Right atrium auricular region (tissue), 2 donors: ENCODE measurements at places on chromosomes 16 and 17. TPM values are rescaled to one million over a fixed set of nuclear protein-coding genes. Genes with fewer than 3 reads are reported as not detected.

The VPS35 gene
- 43.3 TPM for total RNA-seq

DNA sequence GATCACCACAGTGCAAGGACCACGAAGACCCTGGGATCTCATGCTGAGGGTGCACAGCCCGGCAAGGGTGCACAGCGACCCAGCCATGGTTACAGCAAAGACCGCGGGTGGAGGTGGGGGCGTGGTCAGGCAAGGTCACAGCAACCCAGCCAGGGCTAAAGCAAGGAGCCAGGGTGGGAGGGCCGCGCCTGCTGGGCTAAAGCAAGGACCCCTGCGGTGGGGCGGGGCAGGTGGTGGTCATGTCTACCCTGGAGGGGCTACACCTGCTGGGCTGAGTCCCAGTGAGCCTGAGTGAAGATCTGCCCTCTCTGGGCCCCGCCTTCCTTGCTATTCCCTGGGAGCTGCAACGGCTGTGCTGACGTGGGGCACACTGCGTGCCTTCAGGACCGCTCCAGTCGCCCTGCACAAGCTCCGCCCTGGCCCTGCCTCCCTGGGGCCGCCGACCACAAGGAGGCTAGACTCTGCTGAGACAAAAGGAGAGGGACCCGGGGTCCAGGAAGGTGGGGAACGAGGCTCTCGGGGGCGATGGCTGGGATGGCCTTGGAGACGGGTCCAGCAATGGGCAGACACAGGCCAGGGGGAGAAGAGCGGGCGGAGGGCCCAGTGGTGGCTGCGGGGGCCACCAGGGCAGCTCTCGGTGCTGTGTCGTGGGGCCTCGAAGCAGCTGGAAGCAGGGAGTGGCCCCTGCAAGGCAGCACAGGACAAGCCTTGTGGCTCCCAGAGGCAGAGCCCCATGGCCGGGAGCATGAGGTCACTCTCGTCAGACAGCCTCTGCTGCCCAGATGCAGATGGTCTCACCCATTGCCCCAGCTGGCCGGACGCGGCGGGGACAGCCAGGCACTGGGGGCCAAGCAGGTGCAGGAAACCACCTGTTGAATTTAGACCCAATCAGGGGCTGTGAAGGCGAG is 52.8 kb downstream of the CBFA2T3 start:
- H3K27me3 ChIP-seq: no peaks in the 10 kb centered on the region
- no peak for DNase-seq
- no peaks in the 10 kb centered on the region for H3K4me1 ChIP-seq

DNA sequence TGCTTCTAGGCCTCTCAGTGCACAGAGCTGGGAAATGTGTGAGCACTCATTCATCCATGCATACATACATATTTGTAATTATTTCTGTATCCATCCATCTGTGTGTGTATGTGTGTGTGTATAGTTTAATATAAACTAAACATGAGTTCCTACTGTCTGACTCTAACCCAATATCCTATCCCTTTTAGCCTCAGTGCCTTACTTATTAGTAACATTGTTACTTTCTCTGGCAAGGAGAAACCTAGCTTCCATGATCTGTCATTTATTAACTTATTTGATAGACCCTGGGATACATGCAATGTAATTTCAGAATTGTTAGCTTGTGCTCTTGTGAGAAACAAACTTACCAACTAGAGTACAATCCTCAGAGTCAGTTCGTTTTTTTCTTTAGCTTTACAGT is 59.0 kb upstream of the WSCD1 start:
- H3K4me1 ChIP-seq: no peaks in the 10 kb centered on the region
- no peak for DNase-seq
- no peak overlapping the region for H3K4me3 ChIP-seq
- no peaks in the 10 kb centered on the region for H3K27me3 ChIP-seq
- no peak overlapping the region for H3K27ac ChIP-seq

- H3K27ac ChIP-seq: no peak overlapping the region
- H3K4me3 ChIP-seq: no peak overlapping the region
- H3K36me3 ChIP-seq: no peaks in the 10 kb centered on the region
- no peak for DNase-seq
- H3K4me1 ChIP-seq: no peaks in the 10 kb centered on the region
- H3K27me3 ChIP-seq: no peaks in the 10 kb centered on the region
Measured at GRCh38 chr16:29868396-29869009, 5.5 kb upstream of the CDIPT start.

GRCh38 chr16:8937803-8938202 is 25.9 kb downstream of the USP7 start:
- no peaks in the 10 kb centered on the region for H3K27me3 ChIP-seq
- DNase-seq: no peak
- no peak overlapping the region for H3K4me3 ChIP-seq
- H3K36me3 ChIP-seq: no peaks in the 10 kb centered on the region
- no peak overlapping the region for H3K27ac ChIP-seq
- H3K4me1 ChIP-seq: no peaks in the 10 kb centered on the region

- H3K4me1 ChIP-seq: no peaks in the 10 kb centered on the region
- no peak overlapping the region for H3K4me3 ChIP-seq
- no peaks in the 10 kb centered on the region for H3K27me3 ChIP-seq
- H3K27ac ChIP-seq: no peak overlapping the region
Measured at GRCh38 chr16:51919736-51920135, 627.2 kb downstream of the TOX3 start.

- H3K27ac ChIP-seq: no peak overlapping the region
- H3K4me3 ChIP-seq: no peak overlapping the region
- H3K4me1 ChIP-seq: no peaks in the 10 kb centered on the region
- no peaks in the 10 kb centered on the region for H3K27me3 ChIP-seq
- no peak for DNase-seq
- H3K36me3 ChIP-seq: no peaks in the 10 kb centered on the region
Measured at GRCh38 chr16:6892966-6893365, 439.7 kb upstream of the RBFOX1 start.

GRCh38 chr17:32609085-32609484 is 122.3 kb downstream of the CDK5R1 start:
- no peaks in the 10 kb centered on the region for H3K27me3 ChIP-seq
- no peak for DNase-seq
- no peak overlapping the region for H3K27ac ChIP-seq
- no peaks in the 10 kb centered on the region for H3K4me1 ChIP-seq
- no peaks in the 10 kb centered on the region for H3K36me3 ChIP-seq

DNA sequence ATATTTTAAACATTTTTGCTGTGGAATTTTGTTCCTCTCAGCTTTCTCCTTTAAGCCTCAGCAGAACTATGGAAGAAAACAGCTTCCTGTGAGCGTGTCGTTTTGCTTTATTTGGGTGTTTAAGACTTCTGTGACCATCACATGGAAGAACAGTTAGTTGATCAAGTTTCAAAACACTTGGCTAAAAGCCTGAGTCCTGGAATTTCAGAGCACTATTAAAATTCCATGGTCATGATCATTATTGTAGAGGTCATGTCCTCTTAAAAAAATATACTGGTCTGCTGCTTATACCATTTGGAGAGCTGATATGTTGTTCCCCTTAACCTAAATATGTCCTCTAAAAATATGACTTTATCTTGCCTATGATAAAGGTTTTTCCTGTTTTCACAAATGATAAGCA is 12.6 kb upstream of the CDR2 start:
- no peak for DNase-seq
- no peaks in the 10 kb centered on the region for H3K27me3 ChIP-seq
- no peaks in the 10 kb centered on the region for H3K4me1 ChIP-seq
- H3K36me3 ChIP-seq: no peaks in the 10 kb centered on the region

- no peak for DNase-seq
- peak overlapping the region; percentile 42 for H3K4me3 ChIP-seq
- H3K27ac ChIP-seq: no peak overlapping the region
- H3K4me1 ChIP-seq: peaks cover 20% of the 10 kb centered on the region
- H3K27me3 ChIP-seq: no peaks in the 10 kb centered on the region
Measured at GRCh38 chr17:33292201-33292980, 704 bp downstream of the ASIC2 start.

- H3K4me1 ChIP-seq: no peaks in the 10 kb centered on the region
- H3K27ac ChIP-seq: no peak overlapping the region
- H3K27me3 ChIP-seq: no peaks in the 10 kb centered on the region
- H3K36me3 ChIP-seq: peaks cover 6% of the 10 kb centered on the region
- H3K4me3 ChIP-seq: no peak overlapping the region
Measured at GRCh38 chr17:54985476-54985875, 16.9 kb downstream of the STXBP4 start.

- DNase-seq: no peak
- H3K36me3 ChIP-seq: no peaks in the 10 kb centered on the region
- H3K4me1 ChIP-seq: no peaks in the 10 kb centered on the region
- H3K27me3 ChIP-seq: no peaks in the 10 kb centered on the region
Measured at GRCh38 chr16:71296584-71297340, 7.6 kb upstream of the CMTR2 start.

DNA sequence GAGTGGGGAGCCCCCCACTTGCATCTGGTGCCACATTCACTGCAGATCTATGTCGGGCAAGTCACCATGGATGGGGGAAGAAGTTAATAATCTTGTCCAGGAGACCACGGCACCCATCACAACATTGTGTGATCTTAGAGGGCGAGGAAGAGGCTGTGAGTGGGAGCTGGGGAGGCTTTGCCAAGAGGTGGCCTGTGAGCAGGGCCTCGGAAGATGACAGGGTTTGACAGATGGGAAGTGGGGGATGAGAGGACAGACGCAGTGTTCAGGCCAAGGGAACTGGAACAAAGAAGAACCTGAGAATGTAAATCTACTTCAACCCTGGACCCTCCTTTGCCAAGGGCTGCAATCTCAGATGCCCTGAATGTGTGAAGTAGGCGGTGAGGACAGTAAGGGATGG is 12.4 kb downstream of the ACE start:
- H3K36me3 ChIP-seq: no peaks in the 10 kb centered on the region
- H3K27ac ChIP-seq: no peak overlapping the region
- H3K27me3 ChIP-seq: no peaks in the 10 kb centered on the region
- DNase-seq: no peak
- no peaks in the 10 kb centered on the region for H3K4me1 ChIP-seq
